ENCODE measurements at places on chromosomes 2 and 18.

DNA sequence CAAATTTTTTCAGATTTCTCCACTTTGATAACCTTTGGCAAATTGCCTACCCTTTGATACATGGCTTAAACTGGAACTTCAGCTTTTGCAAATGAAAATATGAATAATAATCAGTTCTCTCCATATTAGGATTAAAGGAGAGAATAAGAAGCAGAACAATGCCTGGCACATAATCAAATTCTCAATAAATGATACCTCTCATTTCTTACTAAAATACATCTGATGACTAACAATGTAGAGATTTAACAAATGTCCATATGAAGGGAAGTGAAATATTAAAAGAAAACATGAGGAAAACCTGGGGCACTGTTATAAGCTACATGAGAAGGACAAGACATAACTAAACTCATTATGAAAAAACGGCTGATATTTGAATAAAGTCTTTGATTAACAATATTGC lies 1103.6 kb downstream of the LRP1B start:
- no peak for DNase-seq

- DNase-seq: no peak
Observed at GRCh38 chr2:150160058-150160457, 327.4 kb downstream of the RND3 start.

- DNase-seq: no peak
Observed at GRCh38 chr2:42902939-42903709, 110.7 kb upstream of the HAAO start.

GRCh38 chr2:225136552-225136951 lies 94.3 kb upstream of the DOCK10 start:
- no peak for DNase-seq

DNA sequence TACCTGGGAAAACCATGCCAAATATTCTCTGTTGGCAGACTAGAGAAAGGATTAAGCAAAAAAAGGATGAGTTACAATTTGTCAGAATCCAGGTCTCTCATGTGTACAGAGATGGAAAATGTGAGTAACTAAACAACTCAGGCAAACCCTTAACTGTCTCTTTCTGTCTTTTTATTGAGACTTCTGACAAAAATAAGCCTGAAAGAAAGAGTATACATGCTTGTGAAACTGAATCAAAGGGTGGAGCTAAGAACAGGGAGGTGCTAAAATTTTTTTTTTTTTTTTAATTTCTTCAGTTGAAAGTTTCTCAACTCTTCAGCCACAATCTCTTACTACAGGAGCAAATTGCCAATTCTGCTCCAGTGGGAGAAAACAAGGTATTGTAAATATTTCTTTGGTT lies at the start of gene SERPINB10:
Gene SERPINB10 (plus strand): TSS at position 295 of the 400 bp plus-strand sequence. CDS start 7,553 bp downstream, outside the sequence.
- peak; percentile 37 for DNase-seq

DNA sequence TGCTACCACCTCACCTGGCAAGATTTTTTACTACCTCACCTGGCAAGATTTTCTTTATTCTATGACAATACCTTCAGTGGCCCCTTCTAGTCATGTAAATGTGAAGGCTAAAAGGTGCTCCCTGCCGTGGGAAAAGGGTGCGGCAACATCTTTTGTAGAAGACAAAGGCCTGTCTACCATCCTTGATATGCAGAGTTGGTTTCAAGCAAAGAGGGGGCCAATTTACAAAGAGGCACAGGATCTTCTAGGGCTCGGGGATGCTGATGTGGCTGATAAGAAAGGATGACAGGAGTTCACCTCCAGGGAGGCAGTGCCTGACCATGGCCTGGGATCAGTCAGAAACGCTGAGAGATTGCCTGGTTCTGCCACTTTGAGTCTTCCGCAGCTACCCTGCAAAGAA lies 165.4 kb upstream of the SLC1A4 start:
- no peak for DNase-seq

- no peak for DNase-seq
Observed at GRCh38 chr2:43393918-43394317, 167.5 kb upstream of the ZFP36L2 start.

GRCh38 chr2:114219456-114219855 lies 223.0 kb upstream of the DPP10 start:
- DNase-seq: peak; percentile 64

GRCh38 chr2:134189009-134189720 lies 64.7 kb upstream of the MGAT5 start:
- DNase-seq: no peak

- no peak for DNase-seq
Observed at GRCh38 chr2:130749078-130749477, 6.3 kb upstream of the AMER3 start.

- DNase-seq: peak; percentile 31
Observed at GRCh38 chr2:10193851-10194820, 71.6 kb downstream of the RRM2 start.

- no peak for DNase-seq
Observed at GRCh38 chr2:123696021-123696420, 329.1 kb upstream of the CNTNAP5 start.

DNA sequence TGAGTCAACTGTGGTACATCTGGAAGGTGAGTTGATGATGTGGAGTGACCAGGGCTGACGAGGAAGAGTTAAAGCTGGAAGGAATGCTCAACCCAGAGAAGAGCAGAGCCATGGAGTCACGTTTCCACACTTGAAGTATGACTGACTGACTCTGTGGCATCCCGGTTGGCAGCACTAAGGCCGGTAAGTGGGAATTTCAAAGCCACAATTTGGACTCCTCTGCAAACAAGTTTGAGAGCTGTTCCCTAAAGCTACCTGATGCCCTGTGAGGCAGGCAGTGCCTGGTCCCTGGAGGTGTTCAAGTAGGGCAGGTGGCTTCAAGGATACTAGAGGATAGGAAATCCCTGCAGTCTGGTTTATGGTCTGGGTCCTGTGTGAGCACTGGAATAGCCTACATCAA lies 69.3 kb upstream of the ITGB6 start:
- DNase-seq: no peak

DNA sequence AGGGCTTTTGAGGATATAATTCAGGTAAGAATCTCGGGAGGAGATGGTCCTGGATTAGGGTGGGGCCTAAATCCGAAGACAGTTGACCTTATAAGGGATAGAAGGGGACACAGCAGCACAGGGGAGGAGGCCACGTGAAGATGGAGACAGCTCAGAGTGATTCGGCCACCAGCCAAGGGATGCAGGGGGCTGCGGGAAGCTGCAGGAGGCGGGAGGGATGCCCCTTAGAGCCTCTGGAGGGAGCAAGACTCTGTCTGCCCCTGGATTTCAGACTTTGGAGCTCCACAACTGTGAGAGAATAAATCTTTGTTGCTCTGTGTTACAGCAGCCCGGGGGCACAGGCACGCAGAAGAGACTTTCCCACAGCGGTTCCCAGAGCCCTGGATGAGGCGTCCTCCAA lies 143.7 kb downstream of the ASB1 start:
- DNase-seq: no peak

GRCh38 chr2:95344215-95344583 lies 47.1 kb downstream of the KCNIP3 start:
- no peak for DNase-seq

GRCh38 chr2:190404487-190404886 lies 3.7 kb upstream of the MFSD6 start:
- DNase-seq: no peak

- DNase-seq: no peak
Observed at GRCh38 chr2:119546447-119546767, 2.2 kb downstream of the CFAP221 start.
